ENCODE measurements at places on chromosomes 11 and 22.

DNA sequence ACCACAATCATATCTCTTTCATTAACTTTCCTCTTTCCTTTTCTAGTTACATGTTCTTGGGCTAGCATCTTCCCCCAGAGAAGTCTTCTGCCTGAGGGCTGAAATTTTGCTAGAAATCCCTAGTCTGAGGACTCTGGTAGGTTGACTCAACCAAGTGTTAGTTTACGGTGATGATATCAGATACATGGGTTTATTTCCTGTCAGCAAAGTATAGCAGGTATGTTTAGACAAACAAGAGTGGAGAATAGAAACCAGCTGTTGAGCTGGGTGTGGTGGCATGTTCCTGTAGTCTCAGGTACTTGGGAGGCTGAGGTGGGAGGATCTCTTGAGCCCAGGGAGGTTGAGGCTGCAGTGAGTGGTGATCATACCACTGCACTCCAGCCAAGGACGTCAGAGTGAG is 11.2 kb downstream of the FOLR1 start:
- DNase-seq: no peak

DNA sequence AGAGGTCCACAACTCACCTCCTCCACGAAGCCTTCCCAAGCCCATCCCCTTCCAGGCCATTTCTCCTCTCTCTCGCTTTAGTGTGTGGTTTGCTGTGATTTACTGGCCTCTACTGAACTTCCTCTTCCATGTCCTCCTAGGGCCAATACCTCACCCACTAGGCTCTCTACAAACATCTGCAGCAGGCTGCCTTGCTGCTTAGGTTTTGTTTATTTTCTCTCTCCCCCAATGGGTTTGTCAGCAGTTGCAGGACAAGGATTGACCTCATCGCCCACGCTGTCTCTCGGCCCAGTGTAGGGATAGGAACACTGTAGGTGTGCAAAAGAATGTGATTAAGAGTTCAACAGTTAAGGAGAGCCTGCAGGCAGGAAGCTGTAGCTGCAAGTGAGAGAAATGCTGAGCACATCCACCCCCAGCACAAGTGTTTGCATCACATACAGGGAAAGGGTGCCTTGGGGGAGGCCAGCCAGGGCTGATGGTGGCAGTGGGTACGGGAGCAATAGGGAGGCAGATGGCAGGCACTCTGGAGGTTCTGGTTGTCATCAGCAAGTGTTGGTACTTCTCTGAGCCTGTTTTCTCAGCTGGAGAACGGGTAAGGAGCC is 1.4 kb downstream of the PC start:
- no peak for DNase-seq

GRCh38 chr11:93329936-93330445 is 551 bp upstream of the DEUP1 start:
- DNase-seq: peak; percentile 45

GRCh38 chr11:33172996-33173395 is 11.7 kb upstream of the CSTF3 start:
- no peak for DNase-seq

DNA sequence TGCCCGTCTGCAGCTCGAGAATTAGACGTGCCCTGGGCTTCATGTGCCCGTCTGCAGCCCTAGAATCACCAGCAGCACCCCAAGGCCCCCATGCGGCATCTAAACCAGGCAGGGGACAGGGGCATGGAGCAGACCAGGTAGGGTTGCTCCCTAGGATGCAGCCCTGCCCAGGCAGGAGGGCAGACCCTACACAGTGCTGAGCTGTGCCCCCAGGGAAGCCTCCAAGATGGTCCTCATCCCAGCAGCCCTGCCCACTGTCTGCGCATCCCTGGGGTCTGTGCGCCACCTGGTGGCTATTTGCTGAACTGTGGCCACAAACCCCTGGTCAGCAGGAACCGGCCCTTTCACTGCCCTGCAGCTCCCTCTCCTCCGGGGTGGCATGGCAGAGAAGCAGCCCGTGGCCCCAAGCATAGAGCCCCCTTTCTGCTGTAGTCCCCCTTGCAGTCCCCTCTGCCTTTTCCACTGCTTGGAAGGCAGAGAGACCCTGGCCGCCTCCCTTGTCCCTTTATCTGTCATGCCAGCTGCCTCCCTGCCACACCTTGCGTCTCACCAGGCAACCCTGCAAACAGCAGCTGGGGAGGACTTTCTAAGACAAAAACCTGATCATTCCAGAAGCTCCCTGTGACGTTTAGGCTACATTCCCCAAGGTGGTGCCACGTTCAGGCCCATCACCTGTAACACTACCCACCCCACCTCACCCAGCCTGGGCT is 86.6 kb downstream of the KCNQ1 start:
- DNase-seq: peak; percentile 2

- DNase-seq: peak; percentile 30
Observed at GRCh38 chr11:78138694-78139421, 568 bp downstream of the ALG8 start.

DNA sequence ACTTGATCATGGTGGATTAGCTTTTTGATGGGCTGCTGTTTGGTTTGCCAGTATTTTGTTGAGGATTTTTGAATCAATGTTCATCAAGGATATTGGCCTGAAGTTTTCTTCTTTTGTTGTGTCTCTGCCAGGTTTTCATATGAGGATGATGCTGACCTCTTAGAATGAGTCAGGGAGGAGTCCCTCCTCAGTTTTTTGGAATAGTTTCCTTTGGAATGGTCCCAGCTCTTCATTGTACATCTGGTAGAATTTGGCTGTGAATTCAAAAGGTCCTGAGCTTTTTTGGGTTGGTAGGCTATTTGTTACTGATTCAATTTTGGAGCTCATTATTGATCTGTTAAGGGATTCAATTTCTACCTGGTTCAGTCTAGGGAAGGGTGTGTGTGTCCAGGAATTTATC is 78.1 kb downstream of the CTSC start:
- DNase-seq: no peak

- DNase-seq: peak; percentile 65
Observed at GRCh38 chr22:35462498-35463230, 62.7 kb downstream of the MCM5 start.

DNA sequence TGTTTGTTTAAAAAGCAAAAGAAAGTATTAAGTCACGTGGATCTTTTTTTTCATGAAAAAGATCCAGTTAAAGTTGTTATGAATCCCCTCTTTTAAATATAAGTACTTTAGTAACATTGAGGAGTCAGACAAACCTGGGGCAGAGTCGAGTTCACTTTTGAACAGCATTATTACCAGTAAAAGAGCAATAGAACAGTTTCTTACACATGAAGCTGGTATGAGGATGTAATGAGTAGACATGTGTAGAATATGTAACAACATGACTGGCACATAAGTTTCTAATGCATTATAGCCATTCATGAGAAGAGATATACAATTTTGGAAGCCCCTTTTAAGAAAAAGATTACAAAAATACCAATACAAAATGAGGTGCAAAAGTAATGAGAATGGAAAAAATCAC is 7.6 kb upstream of the MUC15 start:
- DNase-seq: no peak

DNA sequence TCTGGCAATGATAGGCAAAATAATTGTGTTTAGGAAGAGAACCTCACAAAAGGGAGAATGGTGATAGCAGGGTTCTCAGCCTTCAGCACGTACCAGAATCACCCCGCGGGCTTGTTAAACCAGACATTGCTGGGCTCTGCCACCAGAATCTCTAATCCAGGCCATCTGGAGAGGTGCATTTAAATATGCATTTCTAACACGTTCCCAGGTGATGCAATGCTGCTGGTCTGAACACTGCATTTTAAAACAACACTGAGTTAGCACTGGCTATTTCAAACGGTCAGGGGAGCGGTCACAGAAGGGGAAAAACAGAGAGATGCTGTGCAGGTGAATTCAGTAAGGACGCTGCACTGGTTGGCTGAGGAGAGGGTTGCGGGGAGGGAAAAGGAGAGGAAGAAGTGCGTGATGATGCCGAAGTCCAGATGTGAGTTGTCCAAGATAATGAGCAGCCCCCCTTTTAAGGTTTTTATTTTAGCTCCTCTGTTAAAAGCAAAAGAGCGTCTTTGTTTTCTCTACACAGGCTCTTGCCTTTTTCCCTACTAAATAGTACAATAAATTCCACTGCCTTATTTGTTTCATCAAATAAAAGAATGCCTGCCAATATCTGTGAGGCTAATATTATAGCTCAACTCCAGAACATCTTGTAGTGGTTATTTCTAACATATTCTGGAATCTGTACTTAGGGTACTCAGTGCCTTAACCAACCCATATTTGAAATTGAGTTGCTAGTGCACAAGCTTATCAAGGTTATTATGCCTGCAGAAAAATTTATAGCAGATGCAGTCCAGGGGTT is 109.6 kb upstream of the POU2AF2 start:
- DNase-seq: no peak

GRCh38 chr11:118435290-118435892 is 901 bp upstream of the KMT2A start:
- peak; percentile 79 for DNase-seq

- DNase-seq: no peak
Observed at GRCh38 chr11:31798554-31799434, 12.3 kb downstream of the PAX6 start.

- DNase-seq: peak; percentile 9
Observed at GRCh38 chr11:3604167-3604566, 37.6 kb downstream of the ART5 start.

DNA sequence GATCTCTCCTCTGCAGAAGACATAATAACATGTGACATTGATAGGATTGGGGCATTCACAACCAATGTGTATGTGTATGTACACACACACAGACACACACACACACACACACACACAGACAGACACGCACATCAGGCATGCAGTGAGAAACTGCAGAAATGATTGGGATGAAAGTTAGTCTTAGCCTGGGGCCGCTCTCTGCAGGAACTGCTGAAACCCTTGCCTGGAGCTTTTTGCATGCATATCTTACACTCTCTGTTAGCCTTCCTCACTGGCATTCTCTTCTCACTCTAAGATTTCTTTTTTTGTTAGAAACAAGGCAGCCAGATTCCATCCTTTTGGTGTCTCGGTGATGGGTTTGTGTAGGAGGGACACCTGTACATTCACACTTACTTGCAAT is 337.9 kb downstream of the NELL1 start:
- DNase-seq: no peak

DNA sequence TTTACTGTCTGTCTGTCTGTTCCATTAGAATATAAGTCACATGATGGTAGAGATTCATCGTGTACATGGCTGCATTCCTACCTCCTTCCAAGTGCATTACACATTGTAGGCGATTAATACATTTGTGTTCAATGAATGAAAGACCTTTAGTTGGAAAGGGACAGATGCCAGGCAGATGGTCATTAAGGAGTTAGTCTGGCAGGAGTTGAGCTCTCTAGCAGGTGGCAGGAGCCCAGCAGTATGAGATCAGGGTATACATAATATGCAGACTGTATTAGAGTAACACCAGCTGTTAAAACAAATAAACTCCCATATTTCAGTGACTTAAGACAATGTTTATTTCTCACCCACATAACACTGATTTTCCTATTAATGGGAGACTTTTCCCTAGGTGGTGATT is 147.7 kb upstream of the LARGE1 start:
- no peak for DNase-seq

DNA sequence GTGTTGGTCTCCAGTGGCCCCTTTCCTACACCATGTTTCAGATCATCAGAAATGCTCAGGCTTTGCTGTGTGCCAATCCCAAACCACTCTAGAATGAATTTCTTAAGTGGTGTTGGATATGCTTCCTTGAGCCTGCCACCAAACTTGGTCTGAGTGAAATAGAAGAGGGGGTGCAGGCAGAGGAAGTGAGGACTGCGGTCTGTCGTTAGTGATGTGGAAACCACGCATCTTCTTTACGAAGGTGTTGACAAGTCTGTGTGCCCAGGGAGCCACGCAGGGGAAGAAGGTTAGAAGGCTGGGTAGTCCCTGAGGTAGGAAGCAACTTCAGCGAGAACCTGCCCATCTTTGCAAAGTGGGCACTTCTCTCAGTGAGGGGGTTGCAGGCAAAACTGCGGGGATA is 187.4 kb upstream of the NAV2 start:
- no peak for DNase-seq

DNA sequence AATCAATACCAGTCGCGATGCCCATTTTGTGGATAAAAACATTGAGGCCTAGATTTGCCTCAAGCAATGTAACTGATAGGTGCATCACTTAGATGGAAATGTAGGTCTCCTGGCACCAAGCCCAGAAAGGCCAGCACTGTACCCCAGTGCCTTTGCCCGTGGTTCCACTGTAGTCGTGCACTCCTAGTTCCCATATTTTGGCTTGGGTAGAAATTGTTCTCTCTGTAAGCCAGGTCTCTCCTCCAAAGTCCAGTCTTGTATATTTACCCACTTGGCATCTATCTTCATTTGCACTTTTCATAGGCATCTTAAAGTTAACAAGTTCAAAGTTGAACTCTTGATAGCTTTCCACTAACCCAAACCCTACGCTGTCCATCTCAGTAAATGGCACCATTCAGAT is 41.6 kb upstream of the DMC1 start:
- DNase-seq: no peak

GRCh38 chr22:37157516-37158285 is 8.0 kb upstream of the IL2RB start:
- no peak for DNase-seq

GRCh38 chr22:29073618-29074275 is 912 bp downstream of the KREMEN1 start:
- no peak for DNase-seq

GRCh38 chr22:22196018-22196533 is 48.5 kb upstream of the VPREB1 start:
- no peak for DNase-seq

DNA sequence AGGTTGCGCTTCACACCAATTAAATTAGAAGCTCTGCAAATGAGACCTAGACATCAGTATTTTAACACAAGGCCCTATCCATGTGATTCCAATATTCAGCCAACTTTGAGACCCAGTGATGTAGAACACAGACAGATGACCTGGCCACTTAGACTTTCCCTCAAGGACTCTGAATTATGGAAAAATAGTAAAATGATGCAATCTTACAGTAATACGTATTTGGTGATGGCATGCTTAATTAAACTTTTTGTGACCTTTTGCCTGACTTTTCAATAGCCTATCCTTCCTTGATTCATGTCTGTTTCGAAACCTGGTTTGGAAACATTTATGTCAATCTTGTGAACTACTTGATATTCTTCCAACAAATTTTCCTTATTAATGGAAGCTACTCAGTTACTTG is 521.2 kb downstream of the KCNA4 start:
- DNase-seq: no peak

- DNase-seq: no peak
Observed at GRCh38 chr11:2158966-2159365, 2.0 kb downstream of the INS start.

All from DMS79 (cell line).